Fibroblast of the aortic adventitia (primary cell): ENCODE measurements at places on chromosomes 11 and 22. TPM values are rescaled to one million over a fixed set of nuclear protein-coding genes. Genes with fewer than 3 reads are reported as not detected.

Gene RFPL2
- total RNA-seq = not detected in 2 replicates

Gene MPPED1
- not detected in 2 replicates for total RNA-seq

Gene IRAG1
- total RNA-seq = 17.6 and 32.0 TPM in 2 replicates

Gene VSIG2
- total RNA-seq = not detected in 2 replicates

Gene VPREB1
- total RNA-seq = not detected in 2 replicates

Gene HMBS
- total RNA-seq = 5.3 and 14.9 TPM in 2 replicates

Gene SPTBN2
- 0.27 and 4.9 TPM in 2 replicates for total RNA-seq

Gene GUCY1A2
- total RNA-seq = 1.1 and 1.6 TPM in 2 replicates

Gene TSPAN32
- total RNA-seq = under 0.01 and 0.33 TPM in 2 replicates
